ENCODE measurements at places on chromosomes 5 and 9.
A peak's percentile ranks its signal among the peaks of the same experiment; 100 is the strongest.

DNA sequence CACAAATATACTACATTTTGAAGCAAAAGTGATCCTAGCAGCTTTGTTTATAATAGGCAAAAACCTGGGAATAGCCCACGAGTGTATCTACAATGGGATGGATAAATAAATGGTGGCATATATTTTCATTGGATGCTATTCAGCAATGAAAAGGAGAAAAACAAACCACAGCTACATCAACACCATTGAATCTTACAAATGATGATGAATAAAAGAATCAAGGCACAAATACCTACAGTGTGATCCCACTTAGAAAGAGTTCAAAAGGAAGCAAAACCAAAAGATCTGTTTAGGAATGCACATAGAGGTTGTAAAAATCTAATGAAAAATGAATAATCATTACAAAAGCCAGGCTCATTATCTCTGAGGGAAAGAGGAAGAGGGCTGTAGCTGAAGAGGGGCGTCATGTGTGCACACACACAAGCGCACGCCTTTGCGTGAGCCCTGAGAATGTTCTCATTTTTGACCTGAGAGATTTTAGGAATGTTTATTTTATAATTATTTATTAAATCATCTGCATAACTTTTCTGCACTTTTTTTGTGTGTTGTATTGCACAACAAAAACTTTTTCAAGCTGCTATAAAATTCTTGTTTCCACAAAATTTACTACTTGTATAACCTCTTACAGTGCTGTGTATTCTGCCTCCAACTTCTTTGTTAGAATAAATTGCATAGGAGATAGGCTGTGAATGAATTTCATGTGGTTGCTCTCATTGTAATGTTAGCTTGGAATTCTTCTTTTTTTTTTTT, 5.9 kb upstream of the RHOBTB3 start:
- no peaks in the 10 kb centered on the region for H3K36me3 ChIP-seq
- DNase-seq = no peak
- no peaks in the 10 kb centered on the region for H3K27me3 ChIP-seq
- H3K4me1 ChIP-seq = peaks cover 18% of the 10 kb centered on the region
- H3K4me3 ChIP-seq = no peak overlapping the region

- no peaks in the 10 kb centered on the region for H3K27me3 ChIP-seq
- no peaks in the 10 kb centered on the region for H3K4me1 ChIP-seq
- H3K36me3 ChIP-seq = no peaks in the 10 kb centered on the region
- peak; percentile 50 for DNase-seq
Observed at GRCh38 chr5:150175536-150175935, 9.0 kb downstream of the CDX1 start.

DNA sequence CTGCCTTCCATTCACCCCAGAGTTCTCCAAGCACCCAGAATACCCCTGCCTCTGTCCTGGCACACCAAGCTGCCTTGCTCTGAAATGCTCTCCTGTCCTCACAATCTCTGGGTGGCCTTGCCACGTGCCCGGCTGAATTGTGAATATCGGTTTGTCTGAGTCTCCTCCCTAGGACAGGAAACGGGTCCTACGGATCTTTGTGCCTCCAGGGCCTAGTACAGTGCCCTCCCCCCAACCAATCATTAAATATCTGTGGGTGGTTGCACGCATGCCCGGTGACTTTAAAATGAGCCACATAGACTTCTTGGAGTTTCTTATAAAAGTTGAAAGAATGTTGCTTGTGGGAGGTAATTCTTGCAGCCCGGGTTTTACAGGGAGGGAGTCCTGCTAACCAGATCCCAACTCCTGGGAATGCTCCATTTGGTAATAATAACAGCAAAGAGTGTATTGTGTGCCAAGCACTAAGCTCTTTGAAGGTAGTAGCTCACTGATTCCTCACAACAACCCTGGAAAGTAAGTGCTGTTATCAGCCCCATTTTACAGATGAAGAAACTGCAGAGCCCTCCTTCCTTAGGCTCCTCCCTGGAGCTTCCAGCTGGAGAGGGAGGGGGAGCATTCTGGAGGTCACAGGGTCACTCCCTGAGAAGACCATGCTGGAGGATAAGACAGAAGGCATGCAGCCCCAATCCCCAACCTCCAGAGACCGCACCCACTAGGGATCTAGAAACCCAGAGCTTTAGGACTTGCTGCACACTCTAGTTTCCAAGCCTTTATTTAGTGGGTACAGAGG, 23.4 kb downstream of the URM1 start:
- no peaks in the 10 kb centered on the region for H3K36me3 ChIP-seq
- H3K4me3 ChIP-seq = no peak overlapping the region
- H3K27me3 ChIP-seq = no peaks in the 10 kb centered on the region

- H3K4me1 ChIP-seq = no peaks in the 10 kb centered on the region
- no peak overlapping the region for H3K4me3 ChIP-seq
- DNase-seq = peak; percentile 11
- H3K36me3 ChIP-seq = no peaks in the 10 kb centered on the region
- no peaks in the 10 kb centered on the region for H3K27me3 ChIP-seq
Observed at GRCh38 chr9:91515074-91515687, 91.5 kb upstream of the NFIL3 start.

- no peak overlapping the region for H3K27ac ChIP-seq
- no peaks in the 10 kb centered on the region for H3K4me1 ChIP-seq
- no peaks in the 10 kb centered on the region for H3K36me3 ChIP-seq
- DNase-seq = peak; percentile 30
Observed at GRCh38 chr5:35470866-35471265, 146.8 kb upstream of the SPEF2 start.

GRCh38 chr5:75612226-75612569, 945 bp downstream of the ANKDD1B start:
- H3K27ac ChIP-seq = no peak overlapping the region
- H3K36me3 ChIP-seq = no peaks in the 10 kb centered on the region
- H3K4me1 ChIP-seq = peaks cover 35% of the 10 kb centered on the region
- no peak for DNase-seq

- H3K4me3 ChIP-seq = no peak overlapping the region
- no peak overlapping the region for H3K27ac ChIP-seq
- no peaks in the 10 kb centered on the region for H3K36me3 ChIP-seq
- no peak for DNase-seq
Observed at GRCh38 chr5:74185599-74185998, 454.9 kb downstream of the ENC1 start.

DNA sequence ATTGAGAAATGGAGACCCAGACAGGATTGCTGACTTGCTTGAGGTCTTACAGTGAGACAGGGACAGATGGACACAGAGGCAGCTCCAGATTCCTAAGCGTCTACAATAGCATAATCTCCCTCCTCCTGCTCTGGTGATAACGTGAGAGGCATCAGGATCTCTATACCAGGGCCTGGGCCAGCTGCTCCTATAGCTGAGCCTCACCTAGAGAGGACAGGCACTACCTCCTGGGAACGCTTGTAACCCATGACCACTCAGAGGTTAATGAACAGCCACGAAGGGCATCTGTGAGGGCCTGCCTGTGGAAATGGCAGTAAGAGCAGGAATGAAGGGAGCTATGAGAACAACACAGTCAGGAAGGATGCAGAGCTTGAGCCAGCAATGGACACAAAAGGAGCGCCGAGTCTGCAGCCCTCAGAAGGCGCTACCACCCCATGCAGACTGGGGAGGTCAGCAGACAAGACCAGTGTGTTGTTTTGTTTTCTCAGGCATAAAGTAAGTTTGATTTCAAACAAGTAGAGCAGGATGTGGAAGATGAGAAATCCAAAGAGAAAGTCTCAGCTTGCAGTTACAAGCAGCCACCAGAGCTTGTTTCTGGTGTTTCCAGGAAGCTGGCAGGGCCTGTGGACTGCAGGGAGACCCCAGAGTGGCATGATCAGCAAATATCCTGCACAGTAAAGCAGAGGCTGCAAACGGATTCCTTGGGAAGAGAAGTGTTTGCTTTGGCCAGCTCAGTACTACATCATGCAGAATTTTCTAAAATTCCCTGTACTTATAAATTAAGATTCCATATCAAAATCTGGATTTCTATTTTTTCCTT, 17.4 kb downstream of the ANKS6 start:
- no peak overlapping the region for H3K4me3 ChIP-seq
- H3K36me3 ChIP-seq = no peaks in the 10 kb centered on the region
- peaks cover 43% of the 10 kb centered on the region for H3K4me1 ChIP-seq
- DNase-seq = peak; percentile 41

GRCh38 chr5:36880761-36881160, 4.2 kb downstream of the NIPBL start:
- H3K36me3 ChIP-seq = no peaks in the 10 kb centered on the region
- H3K27me3 ChIP-seq = no peaks in the 10 kb centered on the region
- no peak for DNase-seq
- no peak overlapping the region for H3K27ac ChIP-seq
- H3K4me3 ChIP-seq = 0 out of 2 replicates have a peak overlapping the region, but pooled peaks have one; percentile 87

GRCh38 chr5:89283728-89284493, 400.9 kb upstream of the MEF2C start:
- H3K4me3 ChIP-seq = no peak overlapping the region
- no peaks in the 10 kb centered on the region for H3K27me3 ChIP-seq
- peak overlapping the region; percentile 93 for H3K27ac ChIP-seq
- H3K36me3 ChIP-seq = no peaks in the 10 kb centered on the region
- no peak for DNase-seq
